EH (cell line): ENCODE measurements at places on chromosomes 2 and 18.

DNA sequence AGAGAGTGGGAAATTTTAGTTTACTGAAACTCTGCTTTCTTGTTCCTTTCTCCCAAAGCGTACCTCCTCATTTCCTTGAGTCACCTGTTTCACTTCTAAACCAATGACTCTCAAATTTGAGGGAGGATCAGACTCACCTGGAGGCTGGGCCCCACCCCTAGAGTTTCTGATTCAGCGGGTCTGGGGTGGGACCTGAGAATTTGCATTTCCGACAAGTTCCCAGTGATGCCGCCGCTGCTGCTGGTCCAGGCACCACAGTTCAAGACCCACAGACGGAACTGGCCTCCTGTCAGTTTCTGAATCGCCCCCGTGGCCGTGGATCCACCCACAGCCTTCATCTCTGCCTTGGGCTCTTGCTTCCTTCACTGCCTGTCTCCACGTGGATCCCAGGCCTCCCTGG is 44.9 kb upstream of the PELI1 start:
- no peak for DNase-seq

GRCh38 chr2:207967121-207967520 is 58.2 kb downstream of the PLEKHM3 start:
- DNase-seq, result no peak

GRCh38 chr18:56649996-56650395 is 1.2 kb upstream of the WDR7 start:
- peak; percentile 8 for DNase-seq

DNA sequence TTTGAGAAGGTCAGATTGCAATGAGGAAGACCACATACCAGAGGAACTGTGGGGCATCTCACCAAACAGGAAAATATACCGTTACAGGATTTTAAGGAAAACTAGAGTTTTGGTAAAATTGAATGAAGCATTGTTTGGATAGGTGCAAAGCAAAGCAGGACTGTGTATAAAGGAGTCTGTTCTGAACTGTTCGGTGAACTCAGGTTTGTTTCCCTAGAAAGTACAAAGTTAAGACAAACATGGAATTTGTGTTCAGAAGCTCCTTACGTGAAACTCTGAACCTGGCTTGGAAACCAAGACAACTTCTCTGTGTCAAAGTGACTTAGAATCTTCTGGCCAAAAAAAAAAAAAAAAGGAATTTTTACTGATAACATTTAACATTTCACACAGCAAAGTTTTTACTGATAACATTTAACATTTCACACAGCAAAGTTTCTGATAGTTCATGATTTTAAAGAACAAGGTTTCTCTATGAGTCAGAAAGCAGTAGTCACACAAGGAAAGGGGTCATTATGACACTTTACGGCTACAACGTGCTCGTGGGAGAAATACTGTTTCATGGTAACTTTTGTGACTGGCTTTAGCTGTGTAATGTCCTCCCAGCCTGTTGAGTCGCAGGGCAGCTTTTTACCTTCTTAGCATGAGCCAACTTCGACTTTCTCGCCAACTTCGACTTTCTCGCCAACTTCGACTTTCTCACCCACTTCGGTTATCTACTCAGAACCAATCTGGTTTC is 21.2 kb upstream of the TET3 start:
- DNase-seq, result no peak

- DNase-seq, result no peak
These were observed 89.1 kb downstream of the FIGN start for GRCh38 chr2:163646687-163647086.
